ENCODE measurements at places on chromosomes 1 and 21. TPM values are rescaled to one million over a fixed set of nuclear protein-coding genes. Genes with fewer than 3 reads are reported as not detected.

GRCh38 chr1:114610546-114611245 is 29.3 kb upstream of the BCAS2 start:
- DNase-seq, result no peak

GRCh38 chr1:32729254-32730046 is 26.9 kb upstream of the SYNC start:
- no peak for DNase-seq

DNA sequence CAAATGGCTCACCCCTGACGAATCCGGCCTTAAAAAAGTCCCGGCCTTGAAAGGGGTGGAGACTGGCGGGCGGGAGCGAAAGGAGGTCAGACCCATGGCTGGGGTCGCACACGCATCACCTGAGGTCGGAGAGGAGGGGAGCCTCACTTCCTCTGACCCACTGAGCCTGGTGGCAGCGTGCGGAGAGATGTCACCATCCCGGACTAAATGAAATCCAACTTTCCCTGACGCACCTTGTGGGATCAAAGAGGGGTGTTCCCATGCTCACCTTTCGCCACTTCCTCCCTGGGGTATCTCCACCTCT is 709 bp upstream of the SLC41A1 start:
- no peak for DNase-seq

DNA sequence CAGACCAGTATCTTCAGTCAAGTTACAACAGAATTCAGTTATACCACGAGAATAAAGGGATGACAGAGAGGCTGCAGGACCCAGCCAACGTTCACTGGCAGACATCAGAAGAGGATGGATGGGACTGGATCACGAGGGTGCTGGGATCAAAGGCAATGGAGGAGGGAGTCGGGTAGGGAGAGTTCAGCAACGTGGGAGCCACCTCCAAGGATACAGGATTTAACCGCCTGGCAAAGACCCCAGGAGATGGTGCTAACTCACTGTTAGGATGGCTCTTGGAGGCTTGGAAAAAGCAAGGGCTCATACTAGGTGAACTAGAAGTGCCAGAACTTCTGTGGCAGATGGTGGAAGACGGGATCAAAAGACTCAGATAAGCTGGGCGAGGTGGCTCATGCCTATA is 99.1 kb upstream of the DISP3 start:
- no peak for DNase-seq

GRCh38 chr21:15491100-15491499 is 238.7 kb upstream of the USP25 start:
- DNase-seq, result no peak

The TOMM20 gene
- not detected for polyA plus RNA-seq

The OLIG2 gene
- not detected for polyA plus RNA-seq

The UBASH3A gene
- polyA plus RNA-seq, result 0.15 TPM

The ADAM30 gene
- not detected for polyA plus RNA-seq
